DND-41 (cell line): ENCODE measurements at places on chromosomes 4 and X.

- no peak for DNase-seq
Observed at GRCh38 chr4:63526251-63526650, 883.0 kb downstream of the TECRL start.

DNA sequence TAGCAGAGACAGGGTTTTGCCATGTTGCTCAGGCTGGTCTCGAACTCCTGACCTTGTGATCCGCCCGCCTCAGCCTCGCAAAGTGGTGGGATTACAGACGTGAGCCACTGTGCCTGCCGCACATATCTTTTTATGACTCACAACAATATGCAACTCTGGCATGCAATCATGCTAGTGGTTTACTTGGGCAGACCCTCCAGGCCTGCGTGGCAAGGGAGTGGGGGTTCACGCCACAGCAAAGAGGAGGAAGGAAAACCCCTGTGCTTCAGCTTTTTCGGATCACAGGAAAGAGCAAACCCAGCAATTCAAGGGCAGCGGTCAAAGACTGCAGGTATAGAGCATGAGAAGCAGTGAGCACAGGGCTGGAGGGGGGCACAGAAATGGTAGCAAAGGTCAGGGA, 48.3 kb upstream of the CD99 start:
- no peak for DNase-seq

- no peak for DNase-seq
Observed at GRCh38 chr4:100889401-100889800, 371.6 kb upstream of the EMCN start.

- no peak for DNase-seq
Observed at GRCh38 chrX:2452317-2452784, 48.4 kb downstream of the DHRSX start.

- no peak for DNase-seq
Observed at GRCh38 chrX:143296521-143296920, 220.8 kb downstream of the SPANXN3 start.

DNA sequence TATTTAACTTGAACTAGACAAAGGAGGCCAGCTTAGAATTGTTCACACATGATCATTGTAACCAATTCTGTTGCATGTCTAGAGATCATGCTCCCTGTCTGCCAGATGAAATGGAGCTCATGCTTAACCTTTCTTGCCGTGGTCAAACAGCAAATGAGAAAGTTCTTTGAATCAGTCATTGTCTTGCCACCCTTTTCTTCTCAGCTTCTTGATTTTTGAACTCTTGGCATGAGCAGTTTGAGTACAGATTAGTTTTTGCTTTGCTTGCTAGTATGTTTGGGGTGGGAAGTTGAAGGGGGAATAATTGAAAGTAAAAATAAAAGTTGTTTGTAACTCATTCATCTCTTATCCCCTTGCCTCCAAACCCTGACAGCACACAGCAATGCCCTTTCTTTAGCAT, 4.7 kb downstream of the MTM1 start:
- no peak for DNase-seq

- DNase-seq = no peak
Observed at GRCh38 chr4:173448608-173449379, 49.9 kb upstream of the SCRG1 start.

- no peak for DNase-seq
Observed at GRCh38 chr4:23149815-23150214, 457.1 kb downstream of the GBA3 start.

DNA sequence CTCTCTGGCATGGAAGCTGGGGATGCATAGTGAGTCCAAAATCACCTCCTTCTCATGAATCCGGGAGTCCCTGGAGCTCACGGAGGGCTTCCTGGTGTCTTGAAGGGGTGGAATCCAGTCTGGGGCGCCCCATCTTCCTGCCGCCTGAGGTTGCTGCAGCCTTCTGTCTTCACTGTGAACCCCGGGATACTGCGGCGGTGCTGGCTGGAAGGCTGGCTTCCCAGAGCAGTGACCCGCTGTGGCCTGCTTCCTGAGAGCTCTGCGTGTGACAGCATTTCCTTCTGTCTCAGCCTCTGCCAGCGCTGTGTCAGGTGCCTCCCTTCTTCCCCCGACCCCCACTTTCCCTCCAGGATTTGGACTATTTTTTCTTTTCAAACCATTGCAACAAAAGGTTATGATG, 98.8 kb upstream of the STOX2 start:
- no peak for DNase-seq

DNA sequence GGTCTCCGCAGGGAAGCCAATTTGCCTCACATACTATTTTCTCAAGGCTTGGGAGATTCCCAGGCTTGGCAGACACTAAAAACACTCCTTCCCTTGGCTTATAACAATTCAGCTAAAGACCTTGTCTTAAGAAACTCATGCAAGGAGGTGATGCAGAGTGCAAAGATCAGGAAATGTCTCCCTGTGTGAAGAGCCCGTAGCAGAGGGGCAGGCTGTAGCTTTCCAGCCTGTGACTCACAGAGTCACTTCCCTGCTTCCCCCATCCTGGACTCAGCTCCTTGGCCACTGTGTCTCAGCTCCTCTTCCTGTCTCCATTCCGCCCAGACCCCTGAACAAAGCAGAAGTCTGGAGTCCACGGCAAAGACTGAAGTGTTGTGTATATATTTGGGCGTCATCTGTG, 56.1 kb downstream of the KDR start:
- DNase-seq = no peak

DNA sequence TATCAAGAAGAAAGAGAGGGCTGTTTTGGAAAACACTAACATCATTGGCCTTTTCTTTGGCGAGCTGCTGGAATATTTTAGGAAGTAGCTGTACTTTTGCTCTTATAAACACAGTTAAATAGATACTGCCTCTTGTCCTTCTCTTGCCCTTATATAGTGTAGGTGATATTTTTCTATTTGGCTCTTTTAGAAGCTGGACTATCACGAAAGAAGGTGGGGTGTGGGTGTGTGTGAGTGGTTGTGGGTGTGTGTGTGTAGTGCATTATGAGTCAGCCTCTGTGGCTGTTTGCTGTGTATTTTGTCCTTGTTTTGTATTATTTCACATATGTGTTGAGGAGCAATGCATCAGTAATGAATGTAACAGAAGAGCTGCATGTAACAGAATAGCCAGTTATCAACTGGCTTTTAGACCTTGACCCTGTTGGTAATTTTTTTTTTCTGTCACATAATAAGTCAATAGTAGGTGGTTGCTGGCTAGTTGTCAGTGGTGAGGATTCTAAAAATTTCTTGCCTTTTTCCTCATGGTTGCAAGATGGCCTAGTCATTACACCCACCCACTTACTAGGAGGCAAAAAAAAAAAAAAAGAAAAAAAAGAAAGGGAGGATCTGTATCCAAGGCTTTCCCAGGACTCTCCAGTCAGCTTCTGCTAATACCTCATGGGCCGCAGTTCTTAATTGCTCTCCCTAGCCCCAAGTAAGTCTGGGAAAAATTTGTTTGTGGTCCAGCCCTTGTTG, 23.8 kb downstream of the ARHGAP10 start:
- DNase-seq = no peak

DNA sequence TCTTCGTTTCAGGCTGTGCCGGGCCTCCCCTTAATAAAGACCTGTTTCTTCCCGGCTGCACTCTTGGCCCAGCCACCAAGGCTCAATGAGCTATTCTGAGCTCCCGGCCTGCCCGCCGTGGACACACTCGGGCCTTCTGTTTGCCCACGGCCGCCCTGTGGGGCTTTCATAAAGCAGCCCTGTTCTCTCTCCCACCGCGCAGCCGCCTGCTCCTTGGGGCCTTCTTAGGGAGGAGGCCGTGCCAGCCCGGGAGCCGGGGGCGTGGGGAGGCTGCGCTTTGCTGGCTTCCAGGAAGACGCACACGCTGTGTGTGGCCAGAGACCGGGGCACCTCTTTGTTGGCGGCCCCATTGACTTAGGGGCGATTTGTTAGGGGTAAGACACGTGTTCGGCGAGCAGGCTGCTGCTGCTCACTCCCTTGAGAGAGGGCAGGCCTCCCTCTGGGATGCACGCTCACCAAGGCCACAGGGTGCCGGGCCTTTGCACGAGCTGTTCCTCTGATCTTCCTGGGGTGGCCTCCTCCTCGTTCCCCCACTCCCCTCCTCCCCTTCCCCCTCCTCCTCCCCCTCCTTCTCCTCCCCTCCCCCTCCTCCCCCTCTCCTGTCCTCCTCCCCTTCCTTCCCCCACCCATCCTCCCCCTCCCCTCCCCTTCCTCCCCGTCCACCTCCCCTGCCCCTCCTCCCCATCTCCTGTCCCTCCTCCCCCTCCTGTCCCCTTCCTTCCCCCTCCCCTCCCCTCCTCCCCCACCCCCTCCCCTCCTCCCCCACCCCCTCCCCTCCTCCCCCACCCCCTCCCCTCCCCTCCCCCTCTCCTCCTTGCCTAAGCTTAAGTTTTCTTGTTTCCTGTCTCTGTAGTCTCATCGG, 11.3 kb downstream of the BLOC1S4 start:
- DNase-seq = no peak

- DNase-seq = no peak
Observed at GRCh38 chr4:116838609-116839008, 246.8 kb downstream of the TRAM1L1 start.

GRCh38 chr4:100290585-100290984, 100.3 kb upstream of the DDIT4L start:
- no peak for DNase-seq

GRCh38 chr4:99587309-99587708, 12.7 kb downstream of the MTTP start:
- DNase-seq = no peak

- DNase-seq = no peak
Observed at GRCh38 chr4:5403746-5404497, 304.4 kb downstream of the EVC2 start.

DNA sequence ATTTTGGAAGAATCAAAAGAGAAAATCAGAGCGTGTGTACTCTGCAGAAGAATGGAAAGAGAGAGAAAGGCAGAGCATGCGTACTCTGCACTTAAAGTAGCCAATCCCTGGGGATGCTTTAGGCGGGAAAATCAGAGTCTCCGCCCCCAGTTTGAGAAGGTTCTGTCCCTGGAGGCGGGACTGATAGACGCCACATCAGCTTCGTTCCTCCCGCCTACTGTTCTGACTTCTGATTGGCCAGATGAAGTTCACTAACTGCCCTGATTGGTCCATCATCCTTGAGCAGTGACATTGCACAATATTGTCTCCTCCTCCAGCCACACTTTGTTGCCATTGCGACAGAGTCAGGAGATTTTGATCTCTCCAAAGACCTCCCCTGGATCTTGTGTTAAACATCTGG, 23.8 kb downstream of the SSX1 start:
- DNase-seq = peak; percentile 3

- DNase-seq = no peak
Observed at GRCh38 chr4:87911252-87911774, 64.2 kb upstream of the SPP1 start.

GRCh38 chr4:153451911-153452657, 14.1 kb upstream of the TMEM131L start:
- no peak for DNase-seq

DNA sequence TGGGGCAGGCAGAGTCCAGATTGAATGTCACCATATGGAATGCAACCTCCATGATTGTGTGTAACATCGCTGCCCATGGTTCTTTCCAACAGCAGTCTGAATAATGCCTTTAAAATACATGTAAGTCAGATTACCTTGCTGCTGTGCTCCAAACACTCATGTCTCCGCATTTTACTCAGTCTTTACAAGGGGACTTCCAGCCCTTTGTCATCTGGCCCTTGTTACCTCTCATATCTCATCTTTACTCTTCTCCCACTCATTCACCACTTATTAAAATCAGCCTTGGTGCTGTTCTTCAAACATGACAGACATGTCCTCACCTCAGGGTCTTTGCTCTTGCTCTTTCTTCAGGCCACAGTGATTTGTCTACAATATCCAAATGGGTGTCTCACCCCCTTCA, 200.4 kb upstream of the GYPA start:
- no peak for DNase-seq
